ENCODE measurements at places on chromosomes 16 and 17. TPM values are rescaled to one million over a fixed set of nuclear protein-coding genes. Genes with fewer than 3 reads are reported as not detected.

Gene CACNG3
- not detected for total RNA-seq

Gene SP6
- total RNA-seq = 1.00 TPM

Gene CACNG1
- not detected for total RNA-seq

Gene ARHGAP44
- total RNA-seq = 0.79 TPM

Gene NXPH3
- 2.1 TPM for total RNA-seq

Gene SLC5A10
- total RNA-seq = not detected

Gene OR1A1
- not detected for total RNA-seq

Gene CDH1
- 0.48 TPM for total RNA-seq

Gene SULT1A1
- total RNA-seq = 0.17 TPM

Data from HFFc6 (cell line).